Lung (tissue), 17 donors: ENCODE measurements at places on chromosomes 1 and 21. TPM values are rescaled to one million over a fixed set of nuclear protein-coding genes. Genes with fewer than 3 reads are reported as not detected.
A peak's percentile ranks its signal among the peaks of the same experiment; 100 is the strongest.

TBX19 gene
- 1.0 TPM for polyA plus RNA-seq

SH2D1B gene
- 0.26 TPM for polyA plus RNA-seq

DNA sequence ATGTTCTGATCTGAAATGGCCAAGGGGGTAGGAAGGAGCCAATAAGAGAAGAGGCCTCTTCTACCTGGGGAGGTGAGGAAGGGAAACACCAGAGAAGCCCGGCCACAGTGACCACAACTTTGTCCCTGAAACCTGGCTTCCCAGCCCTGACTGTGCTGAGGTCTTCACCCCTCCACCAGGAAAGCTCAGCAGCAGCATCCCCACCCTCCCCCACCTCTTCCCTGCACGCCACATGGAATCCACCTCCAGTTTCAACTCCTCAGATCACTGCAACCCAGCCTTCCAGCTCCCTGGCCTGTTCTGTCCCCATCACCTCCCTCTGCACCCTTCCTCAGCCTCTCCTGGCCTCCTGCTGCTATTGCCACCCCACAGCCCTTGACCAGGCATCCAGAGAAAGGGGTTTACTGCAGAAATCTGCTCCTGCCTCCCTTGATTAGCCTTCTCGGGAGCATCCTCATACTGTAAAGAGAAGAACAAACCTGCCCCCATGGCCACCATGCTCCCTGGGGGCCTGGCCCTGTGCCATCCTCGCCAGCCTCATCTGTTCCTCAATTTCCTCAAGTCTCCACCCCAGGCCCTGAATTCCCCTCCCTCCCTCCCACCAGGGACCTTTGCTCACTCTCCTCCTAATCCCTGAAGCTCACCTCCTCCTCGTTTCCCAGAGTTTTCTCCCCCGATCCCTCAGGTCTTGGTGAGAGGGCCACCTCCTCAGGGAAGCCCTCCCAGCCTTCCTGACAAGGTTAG lies 450.9 kb downstream of the MATN1 start:
- no peak overlapping the region for H3K4me3 ChIP-seq
- DNase-seq: no peak
- H3K27me3 ChIP-seq: peaks cover 4% of the 10 kb centered on the region
- H3K36me3 ChIP-seq: no peaks in the 10 kb centered on the region
- H3K27ac ChIP-seq: no peak overlapping the region
- H3K4me1 ChIP-seq: no peaks in the 10 kb centered on the region

GRCh38 chr1:206982216-206982615 lies 12.0 kb upstream of the FCAMR start:
- peak; percentile 52 for DNase-seq
- no peaks in the 10 kb centered on the region for H3K4me1 ChIP-seq
- H3K27ac ChIP-seq: no peak overlapping the region
- H3K36me3 ChIP-seq: no peaks in the 10 kb centered on the region

DNA sequence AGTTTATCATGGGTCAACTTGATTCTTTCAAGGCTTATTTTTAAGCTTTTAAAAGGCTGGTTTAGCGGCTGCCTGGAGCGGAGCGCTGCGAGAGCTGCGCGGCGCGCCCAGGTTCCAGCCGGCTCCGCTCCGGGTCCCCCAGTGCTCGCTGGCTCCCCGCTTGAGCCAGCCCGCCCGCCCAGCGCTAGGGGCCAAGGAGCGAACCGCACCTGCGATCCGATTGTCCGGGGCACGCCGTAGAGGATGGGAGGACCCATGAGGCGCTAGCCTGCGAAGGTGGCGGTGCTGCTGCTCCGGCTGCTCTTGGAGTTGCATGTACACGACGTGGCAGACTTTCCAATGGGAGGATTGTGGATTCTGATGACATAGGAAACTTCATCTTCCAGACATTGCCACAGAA lies 9.9 kb upstream of the CFHR4 start:
- H3K4me1 ChIP-seq: no peaks in the 10 kb centered on the region
- H3K36me3 ChIP-seq: no peaks in the 10 kb centered on the region
- no peaks in the 10 kb centered on the region for H3K27me3 ChIP-seq
- DNase-seq: peak; percentile 30
- no peak overlapping the region for H3K4me3 ChIP-seq
